Left renal pelvis (tissue), 4 donors: ENCODE measurements at places on chromosomes 6 and 20.

DNA sequence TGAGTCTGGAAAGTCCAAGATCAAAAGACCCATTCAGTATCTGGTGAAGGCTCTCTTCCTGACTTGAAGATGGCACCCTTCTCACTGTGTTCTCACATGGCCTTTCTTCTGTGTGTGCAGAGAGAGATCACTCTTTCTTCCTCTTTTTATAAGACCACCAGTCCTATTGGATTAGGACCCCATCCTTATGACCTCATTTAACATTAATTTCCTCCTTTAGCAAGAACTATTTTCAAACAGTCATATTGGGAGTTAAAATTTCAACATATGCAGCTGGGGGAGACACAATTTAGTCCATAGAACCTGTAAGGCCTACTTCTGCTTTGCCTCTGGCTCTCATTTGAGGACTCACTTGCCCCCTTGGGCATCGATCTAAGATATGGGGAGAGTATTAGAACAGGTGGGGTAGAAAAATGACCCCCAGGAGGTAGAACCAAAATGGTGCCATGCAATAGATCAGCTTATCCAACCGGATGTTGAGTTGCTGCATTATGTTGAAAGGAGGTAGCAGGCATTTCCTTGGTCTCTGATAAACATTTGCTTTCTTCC is 78.4 kb upstream of the ATXN1 start:
- no peak for DNase-seq

GRCh38 chr20:39974966-39975501 is 714.0 kb downstream of the MAFB start:
- no peak for DNase-seq

DNA sequence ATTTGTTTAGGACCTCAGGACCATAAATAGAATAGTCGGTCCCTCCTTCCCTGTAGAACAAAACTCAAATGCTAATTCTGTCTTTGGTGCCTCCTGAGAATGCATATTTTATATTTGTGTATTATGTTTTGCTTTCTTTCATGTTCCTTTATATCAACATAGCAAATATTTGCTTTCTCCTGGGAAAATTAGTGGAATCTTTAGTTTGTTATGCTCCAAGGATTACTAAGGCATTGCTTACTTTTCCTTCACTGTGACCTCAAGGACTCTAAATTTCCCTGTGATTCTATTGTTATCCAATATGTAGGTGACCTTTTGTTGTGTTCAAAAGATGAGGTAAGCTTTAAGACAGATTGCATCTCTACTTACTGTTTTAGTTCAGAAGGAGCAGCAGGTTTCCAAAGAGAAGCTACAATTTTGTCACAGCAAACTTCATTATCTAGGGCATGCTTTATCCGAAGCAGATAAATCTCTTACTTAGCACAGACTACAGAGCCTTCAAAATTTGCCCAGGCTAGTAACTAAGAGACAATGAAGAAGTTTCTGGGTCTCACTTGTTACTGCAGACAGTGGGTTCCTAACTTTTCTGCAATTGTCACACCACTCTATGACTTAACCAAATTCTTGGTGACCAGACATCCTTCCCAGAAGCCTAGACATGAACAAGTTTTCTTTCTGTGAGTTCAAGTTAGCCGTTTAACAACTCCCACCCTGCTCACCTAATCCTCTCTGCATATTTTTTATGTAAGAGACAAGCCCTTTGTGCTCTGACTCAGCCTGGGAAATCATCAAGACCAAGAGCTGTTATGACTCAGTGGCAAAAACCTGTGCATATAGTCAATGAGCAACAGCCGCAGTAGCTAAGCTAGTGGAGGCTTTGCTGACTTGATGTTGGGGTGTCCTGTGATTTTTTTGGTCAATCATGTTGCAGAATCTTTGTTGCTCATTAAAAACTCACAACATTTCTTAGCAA is 378.8 kb downstream of the QKI start:
- DNase-seq, result no peak

- DNase-seq, result no peak
These were observed 114.6 kb downstream of the SOBP start for GRCh38 chr6:107604549-107604948.

- no peak for DNase-seq
These were observed 23.0 kb downstream of the BCKDHB start for GRCh38 chr6:80129485-80129884.

DNA sequence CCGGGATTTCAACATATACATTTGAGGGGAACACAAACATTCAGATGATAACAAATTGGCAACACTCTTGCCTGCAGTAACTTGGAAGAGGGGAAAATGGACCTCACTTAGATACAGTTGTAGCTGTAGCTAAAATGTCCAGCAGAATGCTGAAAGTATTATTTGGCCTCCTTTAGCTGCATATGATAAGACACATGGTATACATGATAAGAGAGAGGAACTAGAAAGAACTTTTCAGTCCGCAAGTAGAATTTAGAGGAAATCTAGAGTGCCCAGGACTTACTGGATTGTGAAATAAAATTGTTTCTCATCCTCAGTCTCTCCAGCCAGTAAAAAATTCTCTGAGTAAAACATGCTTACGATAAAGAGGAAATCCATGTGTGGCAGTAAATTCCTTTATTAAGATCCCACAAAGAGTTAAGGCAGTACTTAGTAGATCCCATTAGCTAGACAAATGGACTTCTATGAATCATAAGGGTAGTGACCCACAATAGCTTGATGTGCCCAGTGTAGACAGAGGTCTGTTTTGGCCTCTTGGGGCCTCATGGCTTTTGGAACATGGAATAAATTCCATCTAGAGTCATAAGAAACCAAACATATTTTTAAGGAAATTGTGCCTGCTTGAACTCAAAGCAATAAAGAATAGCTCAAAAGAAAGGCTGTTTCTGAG is 87.9 kb upstream of the RBM24 start:
- DNase-seq, result no peak

GRCh38 chr6:46097366-46097765 is 32.4 kb upstream of the ENPP4 start:
- no peak for DNase-seq

GRCh38 chr20:20666359-20666758 is 46.1 kb downstream of the RALGAPA2 start:
- DNase-seq, result no peak

- DNase-seq, result no peak
These were observed 51.2 kb upstream of the RANBP9 start for GRCh38 chr6:13762611-13763441.

DNA sequence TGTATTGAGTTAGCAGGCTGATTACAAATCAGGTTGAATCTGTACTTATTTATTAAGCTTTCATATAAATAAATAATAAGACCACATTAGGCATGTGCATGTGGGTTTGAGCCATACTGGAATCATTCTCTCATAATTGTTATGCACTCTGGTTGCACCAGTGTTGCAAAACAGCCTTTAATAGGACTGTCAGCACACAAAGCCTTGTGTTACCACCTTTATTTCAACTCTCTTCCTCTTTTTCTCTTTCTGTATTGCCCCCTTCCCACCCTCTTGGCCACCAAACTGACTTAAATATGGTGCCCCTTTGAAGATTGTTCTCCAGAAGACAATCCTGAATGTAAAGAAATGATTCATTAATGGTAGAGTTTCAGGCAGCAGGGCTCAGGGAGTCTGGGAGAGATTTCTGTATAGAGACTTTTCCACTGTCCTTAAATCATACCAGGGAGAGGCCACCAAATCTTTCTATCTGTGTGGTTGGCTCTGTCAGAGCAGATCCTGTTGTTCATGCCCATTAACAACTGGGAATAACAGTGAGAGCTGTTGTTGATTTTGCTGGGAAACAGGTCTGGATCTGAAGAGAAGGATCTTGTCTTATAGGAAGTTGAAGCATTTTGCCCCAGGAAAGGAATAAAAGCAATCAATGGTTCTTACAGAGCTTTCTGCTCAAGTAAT is 131.6 kb upstream of the SOX4 start:
- no peak for DNase-seq

- no peak for DNase-seq
These were observed 40.5 kb upstream of the FRMD1 start for GRCh38 chr6:168119539-168119938.

- no peak for DNase-seq
These were observed 17.1 kb upstream of the SNTA1 start for GRCh38 chr20:33460711-33461110.

GRCh38 chr6:71476872-71477271 is 188.3 kb downstream of the OGFRL1 start:
- DNase-seq, result no peak

GRCh38 chr20:38729767-38730166 is 5.5 kb downstream of the SLC32A1 start:
- no peak for DNase-seq

DNA sequence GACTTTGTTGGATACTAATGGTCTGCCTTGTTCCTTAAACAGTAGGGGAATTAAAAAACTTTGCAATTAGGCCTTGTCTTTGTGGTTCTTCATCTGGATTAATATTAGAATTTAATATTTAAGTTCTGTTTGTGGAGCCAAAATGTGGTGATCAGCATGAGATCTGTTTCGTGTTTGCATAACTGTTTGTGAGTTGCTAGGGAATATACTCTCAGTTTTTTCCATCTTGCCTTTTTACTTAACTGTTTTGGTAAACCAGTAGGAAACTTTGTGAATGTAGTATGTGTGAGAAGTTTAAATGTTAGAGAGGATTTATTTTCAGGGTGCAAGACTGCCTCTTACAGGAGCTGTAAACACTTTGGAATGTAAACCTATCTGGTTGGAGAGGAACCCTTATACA is 35.6 kb downstream of the LRRC1 start:
- DNase-seq, result no peak

GRCh38 chr20:49825521-49826033 is 12.9 kb downstream of the SLC9A8 start:
- no peak for DNase-seq

DNA sequence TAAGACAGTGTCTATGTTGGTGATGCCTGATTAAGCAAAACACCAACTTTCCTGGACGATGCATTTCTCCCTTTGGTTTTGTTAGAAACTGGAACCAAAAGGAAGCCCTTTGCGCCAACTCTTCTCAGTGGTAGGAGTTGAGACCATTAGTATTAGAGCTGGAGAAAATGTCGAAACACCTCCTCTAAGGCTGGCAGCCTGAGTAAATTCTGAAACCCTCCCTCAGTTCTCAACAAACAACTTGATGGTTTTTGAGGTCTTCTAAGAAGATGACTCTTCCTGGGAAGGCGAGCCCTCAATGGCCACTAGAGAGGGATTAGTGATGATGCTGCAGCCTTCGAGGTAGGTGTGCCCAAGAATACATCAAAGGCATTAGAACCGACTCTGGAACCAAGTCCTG is 78.4 kb upstream of the CCN6 start:
- DNase-seq, result no peak

DNA sequence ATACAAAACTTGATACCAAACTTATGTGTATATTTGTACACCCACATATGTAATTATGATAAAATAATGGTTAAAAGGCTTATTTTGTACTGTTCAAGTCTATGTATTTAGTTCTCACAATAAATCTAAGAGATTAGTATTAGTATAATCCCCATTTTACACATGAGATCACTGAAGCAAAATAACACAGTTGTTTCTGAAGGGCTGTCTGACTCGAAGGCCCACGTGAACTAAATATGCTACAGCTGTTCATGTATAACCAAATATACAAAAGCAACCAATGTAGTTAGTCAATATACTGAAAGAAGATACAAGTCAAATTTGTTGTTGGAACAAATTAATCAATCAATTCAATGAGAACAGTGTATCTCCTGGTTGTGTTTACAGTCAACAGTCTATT is 959.2 kb downstream of the EPHA7 start:
- no peak for DNase-seq

GRCh38 chr6:40930045-40930444 is 109.0 kb downstream of the UNC5CL start:
- no peak for DNase-seq

GRCh38 chr6:165200178-165200577 is 109.2 kb downstream of the C6orf118 start:
- DNase-seq, result no peak

DNA sequence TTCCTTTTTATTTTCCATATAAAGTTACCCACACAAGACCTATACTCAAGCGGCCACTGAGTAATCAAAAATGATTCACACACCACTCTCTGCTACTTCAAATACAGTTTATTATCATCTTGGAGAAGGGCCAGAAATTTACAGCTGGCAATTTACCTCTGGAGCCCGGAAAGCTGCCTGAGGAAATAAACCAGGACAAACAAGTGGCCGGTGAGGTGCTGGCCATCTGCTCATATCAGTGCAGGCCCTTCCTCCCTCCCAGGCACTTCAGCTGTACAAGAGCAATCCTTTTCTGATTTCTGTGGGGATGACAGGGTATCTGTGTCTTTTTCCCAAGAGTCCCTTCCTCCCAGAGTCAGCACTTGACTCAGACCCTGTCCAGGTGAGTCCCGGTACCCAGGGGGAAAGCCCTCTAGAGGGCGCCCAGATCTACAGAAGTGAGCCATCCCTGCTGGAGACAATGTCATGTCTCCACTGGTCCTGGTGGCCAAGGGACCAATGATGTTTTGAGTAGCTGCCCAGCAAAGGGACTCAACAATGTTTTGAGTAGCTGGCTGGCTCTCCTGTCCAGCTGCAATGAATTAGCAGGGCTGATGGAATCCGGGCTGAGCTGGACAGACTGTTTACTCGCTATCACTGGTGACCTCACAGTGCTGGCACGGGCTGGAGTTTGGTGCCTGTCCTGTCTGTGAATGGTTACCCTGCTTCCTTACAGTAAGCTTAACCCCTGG is 23.6 kb downstream of the LRP11 start:
- DNase-seq, result no peak

GRCh38 chr20:60262967-60263603 is 304.9 kb downstream of the CDH26 start:
- DNase-seq, result no peak

DNA sequence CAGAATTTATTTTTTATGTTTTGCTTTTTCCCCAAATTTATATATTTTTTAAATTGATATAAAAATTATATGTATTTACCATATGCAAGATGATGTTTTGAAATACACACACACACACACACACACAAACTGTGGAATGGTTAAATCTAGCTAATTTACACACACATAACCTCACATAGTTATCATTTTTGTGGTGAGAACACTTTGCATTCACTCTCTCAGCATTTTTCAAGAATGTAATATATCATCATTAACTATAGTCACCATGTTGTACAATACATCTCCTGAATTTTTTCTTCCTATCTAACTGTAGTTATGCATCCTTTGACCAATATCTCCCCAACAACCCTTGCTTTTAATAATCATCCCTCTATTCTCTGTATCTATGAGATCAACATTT is 52.2 kb downstream of the GFRAL start:
- DNase-seq, result no peak

- no peak for DNase-seq
These were observed 30.9 kb downstream of the KIAA1755 start for GRCh38 chr20:38229376-38230252.

DNA sequence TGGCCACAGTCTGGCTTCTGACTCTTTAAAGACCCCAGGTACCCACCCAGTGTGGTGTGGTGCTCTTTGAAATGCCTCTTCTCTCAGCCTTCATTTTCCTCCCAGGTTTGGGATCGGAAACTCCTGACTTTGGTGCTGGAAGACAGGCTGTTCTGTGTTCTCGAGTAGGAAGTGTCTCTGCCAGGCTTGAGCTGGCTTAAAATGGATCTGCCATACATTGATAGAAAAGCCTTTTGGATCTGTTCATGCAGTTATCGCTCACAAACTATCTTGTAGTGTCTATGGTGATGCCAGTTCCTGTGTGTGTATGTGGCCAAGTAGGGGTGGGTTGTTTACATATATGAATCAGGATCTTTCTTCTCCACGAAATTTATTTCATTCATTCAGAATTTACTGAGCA is 307.3 kb upstream of the CHD6 start:
- no peak for DNase-seq
